HEK293T (cell line): ENCODE measurements at places on chromosomes 2 and 18.

- DNase-seq, result no peak
Observed at GRCh38 chr18:40473221-40474029, 1481.6 kb upstream of the PIK3C3 start.

DNA sequence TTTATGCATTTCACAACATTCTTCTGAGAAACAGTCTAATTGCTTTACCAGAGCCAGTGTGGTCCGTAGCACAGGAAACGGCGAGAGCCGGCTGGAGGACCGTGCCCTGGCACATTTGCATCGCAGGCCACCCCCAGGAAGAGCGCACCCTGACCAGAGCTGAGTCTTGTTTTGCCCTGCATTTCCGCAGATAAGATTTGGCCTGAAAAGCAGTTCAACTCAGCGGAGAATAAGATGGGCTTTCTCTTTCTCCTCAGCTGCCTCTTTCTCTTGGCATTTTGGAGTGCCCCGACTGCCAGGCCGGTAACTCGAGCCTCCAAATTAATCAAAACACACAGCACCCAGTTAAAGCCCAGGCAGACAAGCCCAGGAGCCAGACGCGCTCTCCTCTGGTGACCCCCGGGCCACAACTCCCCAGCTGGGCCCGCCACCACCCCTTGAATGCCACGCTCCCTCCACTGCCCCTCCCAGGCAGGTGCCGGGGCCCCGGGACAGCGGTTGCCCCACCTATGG lies 464 bp downstream of the COL4A4 start:
- no peak for DNase-seq

- DNase-seq, result no peak
Observed at GRCh38 chr2:74917702-74918619, 40.5 kb upstream of the POLE4 start.

DNA sequence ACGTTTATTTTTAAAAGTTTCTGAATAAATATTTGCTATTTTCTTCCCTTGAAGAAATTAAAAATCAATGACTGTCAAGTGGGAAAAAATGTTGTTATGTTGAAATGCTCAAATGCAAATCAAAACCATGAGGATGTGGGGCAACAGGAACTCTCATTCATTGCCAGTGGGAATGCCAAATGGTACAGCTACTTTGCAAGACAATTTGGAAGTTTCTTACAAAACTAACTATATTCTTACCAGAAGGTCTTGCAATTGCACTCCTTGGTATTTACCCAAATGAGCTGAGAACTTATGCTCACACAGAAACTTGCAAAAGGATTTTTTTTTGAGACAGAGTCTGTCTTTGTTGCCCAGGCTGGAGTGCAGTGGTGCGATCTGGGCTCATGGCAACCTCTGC lies 7.4 kb upstream of the ACTG2 start:
- DNase-seq, result no peak

- no peak for DNase-seq
Observed at GRCh38 chr2:58039170-58039611, 7.4 kb upstream of the VRK2 start.

GRCh38 chr2:99852376-99852934 lies 289.9 kb downstream of the AFF3 start:
- DNase-seq, result no peak

DNA sequence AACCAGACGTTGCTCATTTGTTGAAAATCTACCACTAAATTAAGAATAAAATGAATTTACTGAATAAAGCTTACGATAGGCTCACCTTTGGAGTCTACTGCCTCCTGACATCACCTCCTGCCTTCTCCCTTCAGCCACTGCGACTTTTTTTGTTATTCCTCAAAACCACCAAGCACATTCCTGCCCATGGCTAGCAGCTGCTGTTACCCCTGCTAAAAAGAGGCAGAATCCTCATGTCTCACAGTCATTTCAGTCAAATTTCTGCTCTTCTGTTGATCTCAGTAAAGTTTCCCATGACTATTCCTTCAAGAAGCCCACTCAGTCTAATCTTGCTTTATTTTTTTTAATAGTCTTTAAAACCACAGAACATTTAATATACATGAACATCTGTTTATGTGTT lies 40.8 kb upstream of the ANKRD62 start:
- DNase-seq, result no peak

DNA sequence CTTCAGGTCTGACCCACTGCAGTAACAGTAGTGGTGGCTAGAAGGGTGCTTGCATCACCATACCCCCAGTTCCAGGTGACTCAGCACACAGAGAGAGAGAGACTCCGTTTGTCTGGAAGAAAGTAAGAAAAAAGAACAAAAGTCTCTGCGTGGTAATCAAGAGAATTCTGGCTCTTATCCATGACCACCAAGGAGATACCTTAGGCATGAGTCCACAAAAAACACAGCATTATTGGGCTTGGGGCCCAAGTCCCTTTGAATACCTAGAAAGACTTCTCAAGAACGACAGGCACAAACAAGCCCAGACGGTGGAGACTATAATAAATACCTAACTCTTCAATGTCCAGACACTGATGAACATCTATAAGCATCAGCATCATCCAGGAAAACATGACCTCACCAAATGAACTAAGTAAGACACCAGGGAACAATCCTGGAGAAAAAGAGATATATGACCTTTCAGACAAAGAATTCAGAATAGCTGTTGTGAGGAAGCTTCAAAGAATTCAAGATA lies 21.7 kb upstream of the BAZ2B start:
- DNase-seq, result no peak

- DNase-seq, result no peak
Observed at GRCh38 chr2:166376488-166376828, 714 bp upstream of the SCN9A start.

DNA sequence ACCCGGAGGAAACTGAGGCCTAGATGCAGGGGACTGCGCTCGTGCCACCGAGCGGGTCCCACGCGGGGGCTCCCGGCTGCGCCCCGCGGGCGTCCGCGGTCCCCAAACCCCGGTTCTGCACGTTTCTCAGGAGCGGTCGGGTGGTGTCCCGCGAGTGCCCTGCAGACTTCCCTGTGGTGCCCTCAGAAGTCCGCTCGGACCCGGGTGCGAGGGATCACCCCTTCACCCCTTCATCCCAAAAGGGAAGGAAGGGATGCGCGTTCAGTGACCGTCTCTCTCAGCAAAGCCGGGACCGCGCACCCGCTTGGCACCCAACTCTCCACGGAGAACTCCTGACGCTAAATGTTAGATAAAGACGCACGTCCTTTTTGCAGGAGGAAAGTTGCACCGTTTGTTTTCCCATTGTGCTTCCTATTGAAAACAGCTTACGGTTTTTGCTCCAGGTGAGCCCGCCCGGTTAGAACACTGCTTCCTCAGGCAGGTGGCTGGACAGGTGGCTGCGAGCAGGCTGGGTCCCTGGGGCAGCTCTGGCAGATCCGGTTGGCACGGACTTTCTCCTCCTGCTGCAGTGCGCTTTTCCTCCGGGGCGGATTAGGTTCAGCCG lies 779 bp downstream of the DGKD start:
- no peak for DNase-seq

DNA sequence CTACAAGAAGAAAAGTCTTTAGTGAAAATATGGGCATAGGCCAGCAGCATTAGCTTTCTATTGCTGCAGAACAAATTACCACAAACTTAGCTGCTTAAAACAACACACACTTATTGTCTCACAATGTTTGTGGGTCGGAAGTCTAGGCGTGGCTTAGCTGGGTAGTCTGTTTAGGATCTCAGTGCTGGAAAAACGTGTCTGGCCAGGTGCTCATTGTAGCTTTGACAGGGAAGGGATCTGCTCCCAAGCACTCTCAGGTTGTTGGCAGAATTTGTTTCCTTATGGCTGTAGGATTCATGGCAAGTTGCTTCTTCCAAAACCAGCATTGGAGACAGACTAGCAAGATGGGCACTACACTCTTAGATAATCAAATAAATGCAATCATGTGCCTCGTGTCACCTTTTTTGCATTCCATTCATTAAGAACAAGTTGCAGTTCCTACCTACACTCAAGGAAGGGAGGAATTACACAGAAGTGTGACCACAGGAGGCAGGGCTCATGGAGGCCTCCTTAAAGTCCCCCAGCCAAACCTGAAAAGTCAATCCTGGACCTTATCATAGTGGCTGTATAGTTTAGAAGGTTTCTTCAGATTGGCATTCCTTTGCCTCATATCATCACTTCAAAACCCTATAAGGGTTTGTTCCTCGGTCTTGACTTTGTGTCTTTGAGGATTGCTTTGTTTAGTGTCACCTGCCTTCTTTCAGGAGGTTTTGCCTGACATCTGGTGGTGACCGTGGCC lies 17.3 kb downstream of the MRPL30 start:
- no peak for DNase-seq
